ENCODE measurements at places on chromosomes 7 and 10.

DNA sequence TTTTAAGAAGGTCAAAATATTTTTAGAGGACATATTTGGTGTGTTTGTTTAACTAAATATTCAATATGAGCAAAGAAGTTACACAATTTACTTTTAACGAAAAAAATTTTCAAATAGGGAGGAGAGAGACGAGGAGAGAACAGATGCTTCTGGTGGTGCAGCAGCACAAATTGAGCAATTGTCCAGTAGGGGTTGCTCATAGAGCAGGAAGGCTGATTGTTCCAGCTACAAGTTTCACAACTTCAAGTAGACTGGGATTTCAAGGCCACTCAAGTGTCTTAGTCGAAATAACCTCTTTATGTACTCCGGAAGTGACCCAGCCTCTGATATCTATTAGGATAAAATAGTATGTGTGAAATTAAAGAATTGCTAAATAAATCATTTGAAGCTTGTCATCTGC, 197.9 kb downstream of the HDAC9 start:
- no peak for DNase-seq

GRCh38 chr7:140723006-140723405, 26.5 kb downstream of the NDUFB2 start:
- DNase-seq: no peak

DNA sequence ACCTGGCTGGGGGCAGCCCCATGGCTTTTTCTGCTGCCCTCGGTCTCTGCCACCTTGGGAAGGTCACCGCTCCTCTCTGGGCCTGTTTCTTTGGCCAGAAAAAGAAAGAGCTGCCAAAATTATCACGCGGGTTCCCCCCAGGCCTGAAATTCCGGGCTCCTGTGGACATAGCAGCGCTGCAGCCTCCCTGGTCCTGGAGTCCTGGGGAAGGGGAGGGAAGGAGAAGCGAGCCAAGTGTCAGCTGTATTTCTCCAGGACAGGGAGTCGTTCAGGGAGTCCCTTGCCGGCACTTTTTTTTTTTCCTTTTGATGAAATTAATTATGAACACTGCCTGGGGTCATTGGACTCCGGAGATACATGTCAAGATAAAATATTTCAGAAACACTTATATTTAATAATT, 152.3 kb upstream of the GPR26 start:
- DNase-seq: no peak

DNA sequence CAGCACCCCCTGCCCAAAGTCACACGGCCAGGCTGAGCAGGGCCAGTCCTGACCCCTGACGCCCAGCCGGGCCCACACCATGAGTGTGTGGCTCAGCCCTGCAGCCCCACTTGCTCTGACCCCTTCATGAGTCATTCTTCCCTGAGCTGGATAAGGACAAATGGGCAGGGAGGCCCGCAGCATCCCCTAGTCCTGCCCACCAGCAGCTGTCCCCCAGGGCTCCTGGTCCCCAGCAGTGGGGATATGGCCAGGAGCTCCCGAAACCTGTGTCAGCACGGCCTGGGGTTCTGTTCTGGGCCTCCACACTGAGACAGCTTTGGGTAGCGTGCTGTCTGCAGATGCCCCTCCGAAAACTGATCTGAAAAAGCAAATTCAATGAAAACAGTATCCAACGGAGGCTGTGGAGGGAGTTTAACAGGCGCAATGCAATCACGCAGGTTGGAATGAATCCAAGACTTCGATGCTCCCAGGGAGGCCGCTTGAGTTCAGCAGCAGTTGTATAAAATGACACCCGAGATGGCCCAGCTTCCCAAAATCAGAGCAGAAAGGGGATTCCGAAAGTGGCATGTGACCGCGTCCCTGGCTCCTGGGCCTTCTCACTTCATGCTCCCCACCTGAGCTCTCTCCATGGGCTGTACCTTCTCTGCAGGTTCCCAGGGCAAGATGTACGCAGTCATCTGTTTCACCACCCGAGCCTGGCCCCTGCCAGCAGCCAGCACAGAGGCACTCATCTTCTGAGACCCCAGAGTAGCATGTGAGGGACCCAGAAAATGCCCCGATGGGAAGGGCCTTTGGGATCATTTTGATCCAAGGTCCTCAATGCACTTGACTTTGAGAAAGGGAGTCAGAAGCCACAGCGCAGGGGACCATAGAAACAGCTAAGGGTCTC, 214.1 kb downstream of the USP6NL start:
- no peak for DNase-seq

- no peak for DNase-seq
These were observed 232.7 kb upstream of the TAC1 start for GRCh38 chr7:97499204-97499603.

DNA sequence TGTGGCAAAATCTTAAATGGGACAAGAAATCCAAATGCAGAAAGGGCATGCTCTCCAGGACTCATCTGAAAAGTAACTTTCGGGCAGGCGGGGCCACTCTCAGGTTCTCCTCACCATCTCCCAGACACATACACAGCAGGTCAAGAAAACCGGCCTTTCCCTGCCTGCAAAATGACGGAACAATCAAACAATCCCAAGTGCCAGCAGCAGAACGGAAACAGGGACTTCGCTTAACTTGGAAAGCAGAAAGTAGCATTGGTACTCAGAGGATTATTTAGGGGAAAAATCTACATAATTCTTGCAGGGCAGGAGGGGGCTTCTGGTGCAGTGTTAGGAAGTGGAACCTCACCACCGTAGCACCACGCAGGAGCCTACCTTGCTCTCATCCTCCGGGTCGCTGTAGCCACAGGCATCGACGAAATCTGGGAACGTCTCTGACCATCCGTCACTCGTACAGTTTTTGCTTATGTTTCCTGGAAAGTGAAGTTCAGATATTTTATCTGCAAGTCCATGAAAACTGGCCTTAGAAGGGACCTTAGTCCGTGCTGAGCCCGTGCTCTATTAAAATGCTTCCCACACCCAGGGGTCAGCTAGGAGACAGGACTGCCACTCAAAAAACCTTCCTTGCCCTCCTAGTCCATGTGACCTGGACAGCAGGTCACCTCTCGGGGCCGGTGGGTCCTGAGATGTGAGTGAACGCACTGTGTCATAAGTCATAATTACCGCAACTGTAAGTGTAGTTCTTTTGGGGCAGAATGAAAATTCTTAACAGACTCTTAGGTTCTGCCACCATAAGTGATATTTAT, 41.1 kb downstream of the VIPR2 start:
- no peak for DNase-seq

- no peak for DNase-seq
These were observed 1271.6 kb upstream of the SORCS1 start for GRCh38 chr10:108436096-108436495.

DNA sequence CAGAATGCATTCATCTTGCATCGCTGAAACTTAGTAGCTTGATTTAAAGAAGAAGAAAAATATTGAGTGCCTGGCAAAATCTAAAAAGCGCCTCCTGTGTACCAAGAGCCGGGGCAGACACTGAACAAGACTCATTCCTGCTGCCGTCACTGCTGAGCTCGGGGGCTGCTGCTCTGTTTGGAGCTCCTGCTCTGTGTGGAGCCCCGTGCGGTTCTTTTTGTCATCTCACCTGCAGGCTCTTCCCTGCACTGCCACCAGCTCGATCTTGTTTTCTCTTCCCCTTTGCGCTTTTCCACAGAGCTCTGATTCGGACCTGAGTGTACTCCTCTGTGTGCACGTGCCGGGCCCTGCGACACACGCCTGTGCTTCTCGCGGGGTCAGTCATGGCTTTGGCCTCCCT, 462.1 kb upstream of the DPP6 start:
- no peak for DNase-seq

GRCh38 chr7:115019882-115020605, 98.2 kb downstream of the MDFIC start:
- DNase-seq: no peak

DNA sequence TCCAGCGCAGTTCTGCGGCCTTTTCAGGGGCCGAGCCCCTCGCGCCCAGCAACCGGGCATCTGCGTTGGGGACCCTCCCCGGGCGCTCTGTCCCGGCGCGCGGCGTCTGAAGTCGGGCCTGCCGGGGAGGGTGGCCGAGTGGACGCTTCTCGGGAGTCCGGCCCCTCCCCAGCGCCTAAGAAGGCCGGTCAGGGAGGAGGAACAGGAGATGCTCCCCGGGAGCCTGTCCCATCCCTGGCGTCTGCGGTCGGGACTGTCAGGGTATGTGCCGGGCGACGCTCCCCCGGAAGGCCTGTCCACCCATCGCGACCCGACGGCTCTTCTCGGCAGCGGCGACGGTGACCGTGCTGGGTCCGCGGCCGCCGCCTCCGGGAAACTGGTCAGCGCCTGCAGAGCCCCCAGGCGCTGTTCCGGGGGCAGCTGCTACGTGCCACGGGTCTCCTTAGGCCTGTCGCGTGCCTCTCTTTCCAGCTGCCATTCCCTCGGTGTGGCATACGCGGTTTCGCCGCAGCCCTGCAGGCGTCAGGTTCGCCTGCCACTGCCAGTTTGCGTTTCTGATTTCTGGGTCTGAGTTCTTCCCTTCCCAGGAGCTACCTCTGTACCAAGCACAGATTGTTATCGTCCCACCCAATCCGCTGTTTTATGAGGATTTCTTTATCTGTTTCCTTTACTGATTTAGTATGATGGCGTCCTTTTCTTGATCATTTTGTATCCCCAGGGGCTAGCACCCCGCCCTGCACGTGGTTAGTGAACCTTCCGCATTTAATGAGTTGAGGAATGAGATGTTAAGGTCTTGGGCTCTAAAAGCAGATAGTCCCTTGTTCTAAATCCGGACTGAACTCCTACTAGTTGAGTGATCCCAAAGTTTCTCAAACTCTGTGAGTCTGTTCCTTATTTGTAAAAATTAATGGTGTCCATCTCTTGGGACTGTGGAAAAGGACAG, 782 bp downstream of the IFIT5 start:
- DNase-seq: peak; percentile 65

DNA sequence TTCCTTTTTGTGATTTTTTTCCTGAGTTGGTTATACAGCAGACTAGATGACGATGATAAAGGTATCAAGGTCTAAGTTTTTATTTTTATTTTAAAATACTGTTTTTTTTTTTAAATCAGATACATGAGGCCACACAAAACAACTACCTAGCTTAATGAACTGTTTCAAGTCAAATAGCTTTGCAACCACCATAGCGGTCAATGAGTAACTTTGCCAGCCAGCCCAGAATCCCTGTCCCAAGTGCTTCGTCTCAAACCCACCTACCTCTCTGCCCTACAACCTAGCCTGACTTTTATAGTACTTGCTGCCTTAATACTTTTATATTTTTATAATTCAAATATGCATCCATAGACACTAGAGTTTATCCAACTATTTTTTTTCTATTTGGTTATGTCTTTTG, 676.5 kb downstream of the NRG3 start:
- no peak for DNase-seq

DNA sequence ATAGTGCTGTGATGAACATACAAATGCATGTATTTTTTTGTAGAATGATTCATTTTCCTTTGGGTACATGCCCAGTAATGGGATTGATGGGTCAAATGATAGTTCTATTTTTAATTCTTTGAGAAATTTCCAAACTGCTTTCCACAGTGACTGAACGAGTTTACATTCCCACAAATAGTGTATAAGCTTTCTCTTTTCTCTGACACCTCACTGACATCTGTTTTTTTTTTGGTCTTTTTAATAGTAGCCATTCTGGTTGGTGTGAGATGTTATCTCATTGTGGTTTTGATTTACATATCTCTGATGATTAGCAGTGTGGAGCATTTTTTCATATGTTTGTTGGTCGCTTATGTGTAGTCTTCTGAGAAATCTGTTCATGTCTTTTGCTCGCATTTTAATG, 195.0 kb upstream of the AGK start:
- DNase-seq: no peak

DNA sequence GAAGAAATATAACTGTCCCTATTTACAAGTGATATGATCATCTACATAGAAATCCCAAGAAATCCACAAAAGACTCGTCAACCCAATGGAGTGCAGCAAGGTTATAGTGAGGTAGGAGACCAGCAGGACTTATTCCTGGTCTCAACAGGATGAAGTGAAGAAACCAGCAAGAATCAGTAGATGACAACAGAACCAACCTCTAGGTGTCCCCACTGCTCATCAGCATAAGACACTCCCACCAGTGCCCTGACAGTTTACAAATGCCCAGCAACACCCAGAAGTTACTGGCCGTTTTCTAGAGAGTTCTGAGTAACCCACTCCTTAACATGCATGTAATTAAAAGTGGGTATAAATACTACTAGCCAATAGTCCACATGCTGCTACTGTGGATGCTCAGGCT, 470.5 kb upstream of the LRRTM3 start:
- DNase-seq: no peak
